ENCODE measurements at places on chromosomes 3 and 15. TPM values are rescaled to one million over a fixed set of nuclear protein-coding genes. Genes with fewer than 3 reads are reported as not detected.

The LSAMP gene
- polyA plus RNA-seq, result 30.6 TPM

The TMIE gene
- 0.45 TPM for polyA plus RNA-seq

The CCNB2 gene
- 48.9 TPM for polyA plus RNA-seq

The REC114 gene
- not detected for polyA plus RNA-seq

The SLC35G2 gene
- 6.6 TPM for polyA plus RNA-seq

The PRKCD gene
- polyA plus RNA-seq, result 9.2 TPM

The FBXW12 gene
- polyA plus RNA-seq, result 0.37 TPM

The DET1 gene
- polyA plus RNA-seq, result 15.8 TPM

The TTC23 gene
- 32.0 TPM for polyA plus RNA-seq

The CHRFAM7A gene
- 2.8 TPM for polyA plus RNA-seq

The HGD gene
- polyA plus RNA-seq, result 57.7 TPM

The STAC gene
- polyA plus RNA-seq, result 8.4 TPM

The TLR9 gene
- polyA plus RNA-seq, result 0.15 TPM

The WDR93 gene
- polyA plus RNA-seq, result 2.3 TPM

The C3orf49 gene
- polyA plus RNA-seq, result 0.56 TPM

The CLDN18 gene
- 2.1 TPM for polyA plus RNA-seq
